Ovary (tissue), 10 donors: ENCODE measurements at places on chromosomes 7 and 10. TPM values are rescaled to one million over a fixed set of nuclear protein-coding genes. Genes with fewer than 3 reads are reported as not detected.

The ZCWPW1 gene
- total RNA-seq: 6.5 TPM

The JCAD gene
- 10.4 TPM for total RNA-seq

The GPNMB gene
- 132 TPM for total RNA-seq

The FOXI2 gene
- not detected for total RNA-seq
